Vagina (tissue), 2 donors: ENCODE measurements at places on chromosomes 5 and 9. TPM values are rescaled to one million over a fixed set of nuclear protein-coding genes. Genes with fewer than 3 reads are reported as not detected.

SLC34A1 gene
- total RNA-seq, result not detected

TOR4A gene
- total RNA-seq, result 13.0 TPM

BNC2 gene
- 33.9 TPM for total RNA-seq

DNA sequence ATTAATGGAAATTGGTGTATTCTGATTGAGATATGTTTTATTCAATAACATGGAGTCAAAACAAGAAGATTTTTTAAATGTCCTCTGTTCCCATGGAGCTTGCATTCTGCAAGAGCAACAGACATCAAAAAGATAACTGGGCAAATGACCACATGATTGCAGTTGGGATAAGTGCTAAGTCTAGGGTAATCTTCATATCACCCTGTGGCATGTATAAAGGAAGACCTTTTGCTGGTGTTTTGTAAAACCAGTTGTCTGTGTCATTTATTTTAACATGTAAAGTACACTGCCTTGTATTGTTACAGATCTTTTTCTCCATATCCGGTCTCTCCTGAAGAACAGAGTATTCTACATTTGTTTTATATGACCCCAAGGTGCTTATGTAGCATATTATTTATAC lies 44.0 kb downstream of the PTCD2 start:
- H3K4me3 ChIP-seq, result no peak overlapping the region
- no peak for DNase-seq
- H3K27ac ChIP-seq, result no peak overlapping the region
- H3K4me1 ChIP-seq, result no peaks in the 10 kb centered on the region
- H3K27me3 ChIP-seq, result no peaks in the 10 kb centered on the region
- H3K36me3 ChIP-seq, result no peaks in the 10 kb centered on the region

DNA sequence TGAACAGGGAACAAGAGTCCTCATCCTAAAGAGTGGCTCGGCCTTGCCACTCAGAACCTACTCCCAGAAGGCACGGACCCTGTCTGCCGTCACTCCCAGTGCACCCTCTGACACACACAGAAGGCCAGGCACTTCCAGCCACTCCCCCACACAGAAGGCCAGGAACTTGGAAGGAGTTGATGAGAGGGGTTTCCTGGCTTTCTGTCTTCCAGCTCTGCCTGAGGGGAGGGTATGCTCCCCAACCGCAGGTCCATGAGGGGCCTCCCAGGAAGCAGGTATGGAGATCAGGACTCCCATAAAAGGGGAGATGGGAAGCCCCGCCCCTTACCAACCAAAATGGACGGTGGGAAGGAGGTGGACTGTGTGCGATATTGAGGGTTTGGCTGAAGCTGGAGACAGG lies 247.6 kb upstream of the IRX4 start:
- peak; percentile 67 for DNase-seq
- no peaks in the 10 kb centered on the region for H3K36me3 ChIP-seq
- H3K27me3 ChIP-seq, result no peaks in the 10 kb centered on the region
- no peak overlapping the region for H3K4me3 ChIP-seq
- no peaks in the 10 kb centered on the region for H3K4me1 ChIP-seq
- H3K27ac ChIP-seq, result no peak overlapping the region

CDH9 gene
- total RNA-seq, result not detected
